Naive B cell (primary cell): ENCODE measurements at places on chromosomes 7 and 10.

- DNase-seq, result no peak
These were observed 164.5 kb downstream of the DGKB start for GRCh38 chr7:14738086-14738485.

- peak; percentile 88 for DNase-seq
These were observed 143.3 kb upstream of the TNS3 start for GRCh38 chr7:47725031-47725780.

- DNase-seq, result no peak
These were observed 147.7 kb upstream of the NPVF start for GRCh38 chr7:25375805-25376600.

- no peak for DNase-seq
These were observed 56.0 kb upstream of the ARHGAP21 start for GRCh38 chr10:24779737-24780136.

DNA sequence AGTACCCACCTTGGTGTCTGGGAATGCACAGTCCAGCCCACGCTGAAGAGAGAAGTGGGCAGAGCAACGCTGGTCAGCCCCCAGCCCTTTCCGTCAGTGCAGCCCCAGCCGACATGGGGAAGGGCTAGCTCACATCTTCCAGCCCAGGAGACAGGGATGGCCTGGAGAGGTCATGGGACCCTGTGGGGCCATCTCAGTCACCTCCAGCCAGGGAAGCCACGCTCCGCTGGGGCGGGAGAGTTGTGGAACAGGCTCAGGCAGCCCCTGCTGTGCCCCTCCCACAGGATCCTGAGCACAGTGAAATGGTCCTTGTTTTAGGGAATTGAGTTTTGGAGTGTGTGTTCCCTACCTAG lies 85.1 kb downstream of the PAXIP1 start:
- DNase-seq, result no peak
